Hippocampal formation (tissue), 2 donors: ENCODE measurements at places on chromosomes 4 and X.

- no peak for DNase-seq
These were observed 25.5 kb downstream of the INTS12 start for GRCh38 chr4:105683038-105683437.

DNA sequence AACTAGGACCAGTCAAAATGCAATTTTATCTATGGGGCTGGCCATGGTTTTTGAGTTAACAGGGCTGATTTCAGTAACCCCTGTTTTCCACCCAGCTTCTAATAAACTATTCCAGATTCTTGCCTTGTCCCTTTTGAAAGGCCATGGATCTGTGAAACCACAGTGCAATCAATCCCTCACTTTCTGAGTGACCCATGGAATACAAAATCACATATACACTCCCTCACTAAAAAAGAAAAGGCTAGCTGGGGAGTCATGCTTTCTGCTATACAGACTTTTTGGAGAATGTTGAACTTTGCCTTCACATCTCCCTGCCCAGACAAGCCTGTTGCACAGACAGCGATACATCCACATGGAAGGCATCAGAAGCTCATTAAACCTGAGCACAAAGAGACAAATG is 47.9 kb downstream of the MAD2L1 start:
- no peak for DNase-seq

- DNase-seq = no peak
These were observed 35.1 kb upstream of the GEMIN8 start for GRCh38 chrX:14064626-14065432.

DNA sequence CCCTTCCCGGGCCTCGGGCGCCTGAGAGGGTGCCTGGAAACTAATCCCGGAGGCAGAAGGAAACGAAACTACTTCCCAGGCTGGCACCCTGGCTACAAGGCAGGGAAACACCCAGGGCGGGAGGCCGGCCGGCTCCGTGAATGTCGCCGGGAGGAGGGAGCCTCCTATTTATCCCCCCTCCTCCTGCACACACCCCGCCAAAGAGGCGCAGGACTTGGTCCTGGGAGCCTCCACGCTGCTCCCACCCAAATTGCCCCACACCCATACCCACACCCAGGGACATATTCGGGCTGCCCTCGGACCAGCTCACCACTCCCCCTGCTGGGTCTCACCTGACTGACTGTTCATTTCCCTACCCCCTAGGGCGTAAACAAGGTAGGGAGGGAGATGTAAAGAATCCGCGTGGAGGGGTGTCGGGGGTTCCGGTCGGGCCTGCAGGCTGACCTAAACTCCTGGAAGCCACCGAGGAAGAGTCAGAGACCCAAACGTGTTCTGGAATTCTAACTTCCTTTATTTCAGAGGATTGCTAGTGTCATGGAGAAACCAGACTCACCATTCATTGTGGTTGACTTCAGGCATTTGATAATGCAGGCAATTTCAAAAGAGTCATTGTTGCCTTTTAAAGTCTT is at the start of gene BTC:
Gene BTC (minus strand): TSS at position 142 of the 629 bp plus-strand sequence. CDS start 198 bp downstream, outside the sequence.
- DNase-seq = no peak

DNA sequence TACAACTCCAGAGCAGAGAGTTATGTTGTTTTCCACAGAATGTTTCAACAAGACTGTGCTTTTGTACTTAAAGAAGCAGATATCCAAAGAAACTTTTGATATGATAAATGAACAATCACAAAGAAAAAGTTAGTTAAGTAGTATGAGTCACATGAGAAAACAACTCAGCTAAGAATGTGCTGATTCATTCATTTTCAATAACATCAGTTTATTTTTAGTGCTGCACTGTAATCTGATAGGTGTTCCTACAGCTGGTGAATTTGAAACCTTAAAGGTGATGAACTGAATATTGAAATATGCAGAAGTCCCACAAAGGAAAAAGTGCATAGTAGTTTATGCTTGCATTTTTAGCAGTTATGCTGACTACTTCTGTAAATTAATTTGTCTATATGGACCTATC is 180.3 kb upstream of the TENM3 start:
- no peak for DNase-seq

DNA sequence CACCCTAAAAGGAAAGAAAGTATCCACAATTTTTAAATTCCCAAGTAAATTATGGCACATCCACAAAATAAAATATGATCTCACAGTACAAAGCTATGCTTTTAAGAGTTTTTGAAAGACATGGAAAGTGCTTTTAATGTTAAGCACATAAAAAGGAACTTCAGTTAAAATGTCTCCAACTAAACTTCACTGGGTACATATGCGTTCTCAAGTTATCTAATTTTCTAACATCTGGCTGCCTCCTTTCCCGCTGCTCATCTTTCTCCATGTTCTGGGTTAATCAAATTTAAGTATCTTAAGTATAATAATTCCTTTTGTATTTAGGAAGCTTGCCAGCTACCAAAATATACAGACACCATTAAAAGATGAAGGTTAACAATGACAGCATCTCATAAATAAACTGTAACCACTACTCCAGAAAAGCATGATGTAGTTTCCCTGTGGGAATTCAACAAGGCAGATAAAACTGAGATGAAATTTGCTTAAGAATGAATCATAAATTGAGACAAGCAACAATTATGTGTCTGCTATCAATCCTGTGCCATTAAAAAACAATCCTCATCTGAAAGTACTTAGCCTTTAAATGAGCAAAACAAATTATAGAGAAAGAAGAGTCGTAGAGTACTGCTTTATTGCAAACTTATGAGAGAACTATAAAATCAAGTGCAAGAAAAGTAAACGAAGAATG is 25.1 kb downstream of the PRSS12 start:
- DNase-seq = no peak

- no peak for DNase-seq
These were observed 10.7 kb downstream of the SMIM10L2A start for GRCh38 chrX:135432453-135432852.

- DNase-seq = no peak
These were observed 27.0 kb downstream of the BLOC1S4 start for GRCh38 chr4:6742989-6743388.

- no peak for DNase-seq
These were observed 110.1 kb downstream of the PGRMC2 start for GRCh38 chr4:128177498-128177897.

DNA sequence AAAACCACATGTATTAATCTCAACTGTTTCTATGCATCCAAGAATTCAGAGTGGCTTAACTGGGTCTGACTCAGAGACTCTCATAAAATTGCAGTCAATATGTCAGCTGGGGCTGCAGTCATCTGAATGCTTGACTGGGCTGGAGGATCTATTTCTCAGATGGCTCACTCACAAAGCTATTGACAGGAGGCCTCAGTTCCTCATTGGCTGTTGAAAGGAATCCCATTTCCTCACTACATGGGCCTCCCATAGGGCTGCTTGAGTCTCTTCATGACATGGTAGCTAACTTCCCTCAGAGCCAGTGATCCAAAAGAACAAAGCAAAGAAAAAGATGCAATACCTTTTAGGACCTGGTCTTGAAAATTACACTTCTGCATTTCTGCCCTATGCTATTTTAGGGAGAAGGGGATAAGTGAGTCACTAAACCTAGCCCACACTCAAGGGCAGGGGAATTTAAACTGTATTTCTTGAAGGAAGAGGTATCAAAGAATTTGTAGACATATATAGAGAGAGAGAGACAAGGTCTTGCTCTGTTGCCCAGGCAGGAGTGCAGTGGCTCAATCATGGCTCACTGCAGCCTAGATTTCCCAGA is 9.8 kb downstream of the SCFD2 start:
- no peak for DNase-seq

DNA sequence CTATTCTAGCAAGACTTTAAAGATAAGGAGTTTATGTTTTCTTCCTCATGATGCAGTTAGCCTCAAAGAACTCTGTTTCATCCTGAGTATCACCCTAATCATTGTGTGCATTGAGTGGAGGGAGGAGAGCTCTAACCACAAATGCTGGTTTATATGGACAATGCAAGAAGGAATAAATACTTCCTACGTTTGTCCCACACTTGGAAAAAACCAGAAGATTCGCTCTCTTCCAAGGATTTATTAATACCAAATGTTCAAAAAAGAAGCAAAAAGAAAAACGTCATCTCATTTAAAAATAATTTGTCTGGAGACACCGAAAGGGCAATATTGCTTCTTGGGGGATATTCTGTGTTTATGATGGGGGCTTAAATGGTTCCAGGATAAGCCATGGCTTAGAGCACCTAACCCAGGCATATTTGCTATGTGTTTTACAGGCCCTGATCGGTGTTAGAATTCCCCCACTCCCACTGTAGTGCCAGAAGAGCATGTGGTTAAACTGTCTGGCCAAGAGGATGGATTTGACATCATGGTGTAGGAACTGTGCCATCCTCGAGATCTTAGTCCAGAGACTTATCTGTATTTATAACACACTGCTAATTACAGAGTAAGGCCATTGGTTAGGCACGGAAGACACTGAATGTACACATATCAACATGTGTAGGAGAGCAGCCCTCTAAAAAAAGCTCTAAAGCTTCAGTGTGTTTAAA is 227.2 kb downstream of the ANK2 start:
- DNase-seq = peak; percentile 18

- DNase-seq = no peak
These were observed 63.3 kb downstream of the MOSPD2 start for GRCh38 chrX:14936561-14936960.

DNA sequence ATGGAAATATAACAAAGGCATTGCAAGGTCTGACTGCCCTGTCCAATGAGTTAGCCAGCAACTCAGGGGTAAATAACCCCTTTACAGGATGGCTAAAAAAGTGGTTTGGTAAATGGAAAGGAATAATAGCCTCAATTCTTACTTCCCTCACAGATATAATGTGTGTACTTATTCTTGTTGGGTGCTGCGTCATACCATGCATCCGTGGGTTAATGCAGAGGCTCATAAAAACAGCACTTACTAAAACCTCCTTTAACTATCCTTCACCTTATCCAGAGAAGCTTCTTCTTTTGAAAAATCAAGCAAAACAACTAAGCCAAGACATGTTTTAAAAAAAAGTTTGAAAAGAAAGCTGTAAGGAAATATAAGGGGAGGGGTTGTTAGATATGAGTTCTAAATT is 301.0 kb downstream of the PAPSS1 start:
- no peak for DNase-seq

- DNase-seq = no peak
These were observed 598.4 kb upstream of the FTHL17 start for GRCh38 chrX:31670245-31670644.

- DNase-seq = peak; percentile 72
These were observed 32.0 kb downstream of the ENOPH1 start for GRCh38 chr4:82462415-82462831.

DNA sequence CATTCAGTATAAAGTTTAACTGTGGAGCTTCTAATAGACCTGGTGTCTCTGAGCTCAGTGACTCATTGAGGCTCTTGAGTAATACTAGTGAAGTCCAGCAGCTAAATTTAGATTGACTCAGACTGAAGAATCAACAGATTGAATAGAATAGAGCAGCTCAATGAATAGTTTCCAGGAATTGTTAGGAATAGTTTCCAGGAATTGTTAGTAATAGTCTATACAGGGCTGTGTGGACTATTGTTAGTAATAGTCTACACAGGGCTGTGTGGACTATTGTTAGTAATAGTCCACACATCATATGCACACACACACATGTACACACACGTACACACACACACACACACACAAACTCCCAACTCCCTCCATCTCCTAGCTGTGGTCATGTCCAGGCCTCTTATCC is 3.0 kb downstream of the GIMD1 start:
- no peak for DNase-seq

GRCh38 chr4:176308441-176308840 is 11.3 kb upstream of the SPCS3 start:
- no peak for DNase-seq

DNA sequence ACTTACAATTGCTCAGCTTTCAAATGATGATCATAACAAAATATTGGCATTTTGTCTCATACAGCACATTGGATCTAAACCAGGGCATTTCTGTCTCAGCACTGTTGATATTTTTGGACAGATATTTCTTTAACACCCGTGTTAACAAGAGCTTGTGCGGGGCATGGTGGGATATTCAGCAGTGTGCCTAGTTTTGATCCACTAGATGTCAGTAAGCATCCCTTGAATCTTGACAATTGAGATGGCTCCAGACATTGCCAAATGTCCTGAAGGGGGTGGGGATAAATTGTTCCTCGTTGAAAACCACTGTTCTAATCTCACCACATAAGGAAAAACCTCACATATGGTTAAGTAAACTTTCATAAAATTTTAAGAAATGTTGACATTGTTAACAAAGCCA is 806.3 kb downstream of the STIM2 start:
- DNase-seq = no peak

DNA sequence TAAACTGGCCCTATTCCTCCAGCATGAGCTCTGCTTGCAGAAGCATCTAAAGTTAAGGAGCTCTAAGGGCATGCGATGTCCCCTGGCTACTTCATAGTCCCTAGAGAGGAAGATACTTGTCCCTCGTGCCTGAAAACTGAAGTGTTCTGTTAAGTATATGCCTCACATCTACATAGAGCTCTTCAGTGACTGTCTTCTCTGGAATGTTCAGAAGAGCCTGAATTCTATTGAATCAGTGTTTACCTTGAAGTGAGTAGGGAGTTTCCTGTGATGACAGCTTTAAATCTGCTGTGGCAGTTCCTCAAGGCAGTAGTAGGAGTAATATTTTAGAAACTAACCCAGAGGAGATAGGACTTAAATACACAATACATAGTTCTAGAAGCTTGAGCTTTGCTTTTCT is 111.2 kb downstream of the ZNF518B start:
- DNase-seq = no peak

- DNase-seq = no peak
These were observed 38.5 kb upstream of the PROM1 start for GRCh38 chr4:16122308-16122711.

DNA sequence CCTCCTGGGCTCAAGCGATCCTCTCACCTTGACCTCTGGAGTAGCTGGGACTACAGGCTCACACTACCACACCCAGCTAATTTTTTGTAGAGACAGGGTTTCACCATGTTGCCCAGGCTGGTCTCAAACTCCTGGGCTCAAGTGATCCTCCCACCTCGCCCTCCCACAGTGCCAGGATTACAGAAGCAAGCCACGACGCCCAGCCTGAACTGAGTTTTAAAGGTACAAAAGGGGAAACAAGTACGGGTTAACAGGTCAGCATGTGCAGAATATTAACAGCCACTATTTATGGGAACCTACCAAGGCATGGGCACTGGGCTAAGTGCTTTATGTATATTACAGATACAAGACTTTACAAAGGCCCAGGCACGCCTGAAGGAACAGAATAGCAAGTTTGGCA is 164.3 kb upstream of the GPC4 start:
- DNase-seq = no peak

- DNase-seq = no peak
These were observed 1.8 kb downstream of the SH2D1A start for GRCh38 chrX:124348182-124348581.

DNA sequence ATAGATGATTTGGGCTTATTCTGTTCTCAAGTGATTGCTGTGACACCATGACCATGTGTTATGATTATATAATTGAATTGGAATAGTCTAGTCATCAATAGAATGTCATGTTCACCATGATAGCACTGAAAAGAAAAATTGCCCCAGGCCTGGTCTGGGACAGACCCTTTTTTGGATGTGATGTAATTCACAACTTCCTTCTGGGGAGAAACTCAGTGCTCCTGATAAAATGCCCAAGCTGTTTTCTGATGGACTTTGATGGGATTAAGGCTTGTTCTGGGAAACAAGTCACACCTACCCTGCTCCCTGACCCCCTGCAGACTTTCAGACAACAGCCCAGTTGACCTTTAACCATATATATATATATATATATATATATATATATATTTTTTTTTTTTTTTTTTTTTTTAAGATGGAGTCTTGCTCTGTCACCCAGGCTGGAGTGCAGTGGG is 65.3 kb downstream of the RHOH start:
- no peak for DNase-seq
